NCI-H460 (cell line): ENCODE measurements at places on chromosomes 3 and 15. TPM values are rescaled to one million over a fixed set of nuclear protein-coding genes. Genes with fewer than 3 reads are reported as not detected.

GRCh38 chr15:45276831-45277230, 24.8 kb downstream of the SLC28A2 start:
- DNase-seq, result peak; percentile 23

GRCh38 chr3:154214306-154214705, 93.1 kb downstream of the ARHGEF26 start:
- no peak for DNase-seq

DNA sequence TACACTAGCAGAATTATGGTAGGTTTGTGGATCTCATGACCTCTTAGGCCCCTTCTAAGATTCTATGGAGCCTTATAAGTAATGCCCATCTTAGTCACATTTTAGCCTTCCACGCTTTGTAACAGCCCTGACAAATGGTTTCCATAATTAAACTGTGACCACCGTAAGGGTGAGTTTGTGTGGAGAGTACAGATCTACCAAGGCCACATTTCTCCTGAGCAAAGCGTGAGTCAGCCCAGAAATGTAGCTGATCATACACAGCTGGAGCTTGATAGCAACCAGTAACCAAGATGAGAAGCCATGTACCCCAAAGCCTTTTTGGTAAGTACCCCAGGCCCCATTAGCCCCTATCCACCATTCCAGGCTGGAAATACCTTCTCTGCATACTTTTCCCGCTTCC, 31.7 kb downstream of the CHAC1 start:
- no peak for DNase-seq

Gene MME
- not detected in 2 replicates for total RNA-seq

Gene ARIH1
- total RNA-seq, result 54.8 and 61.2 TPM in 2 replicates

Gene FRMD4B
- total RNA-seq, result 17.8 and 21.1 TPM in 2 replicates
